ENCODE measurements at places on chromosomes 7 and 10.

GRCh38 chr10:113140143-113141011, 190.3 kb downstream of the TCF7L2 start:
- no peak for DNase-seq

GRCh38 chr10:77614778-77615625, 22.6 kb downstream of the KCNMA1 start:
- DNase-seq, result no peak

DNA sequence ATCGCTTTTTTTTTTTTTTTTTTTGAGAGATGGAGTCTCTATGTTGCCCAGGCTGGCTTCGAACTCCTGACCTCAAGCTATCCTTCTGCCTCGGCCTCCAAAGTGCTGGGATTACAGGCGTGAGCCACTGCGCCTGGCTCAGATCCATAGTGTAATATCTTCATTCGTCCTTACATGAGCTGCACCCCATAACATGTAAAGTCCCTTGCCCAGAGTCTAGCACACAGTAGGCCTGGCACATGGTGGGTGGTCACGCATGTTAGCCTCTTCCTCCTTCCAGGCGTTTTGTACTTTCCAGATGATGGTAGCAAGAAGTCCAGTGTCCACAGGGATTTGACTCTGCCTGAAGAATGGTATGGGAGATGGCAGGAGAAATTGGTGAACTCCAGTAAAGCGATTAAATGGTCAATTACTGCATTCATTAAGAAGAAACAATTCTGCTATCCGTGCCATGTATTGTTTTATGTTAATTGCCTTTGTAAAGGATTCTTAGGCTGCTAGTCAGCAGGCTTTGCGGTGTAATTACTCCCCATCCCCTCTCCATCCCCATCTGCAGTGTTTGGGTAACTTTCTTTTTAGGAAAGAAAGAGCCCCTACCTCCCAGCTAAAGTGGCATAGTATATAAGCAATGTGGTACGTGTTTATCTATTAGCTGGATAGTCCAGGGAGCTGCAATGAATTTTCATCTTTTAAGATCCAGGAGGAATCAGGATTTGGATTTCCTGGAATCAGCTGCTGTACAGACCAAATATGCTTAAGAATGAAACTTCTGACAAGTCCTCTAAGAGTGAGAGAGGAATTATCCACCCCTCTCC, 1.2 kb downstream of the TPST1 start:
- DNase-seq, result no peak

- no peak for DNase-seq
Measured at GRCh38 chr10:80701706-80702105, 164.0 kb downstream of the SH2D4B start.

DNA sequence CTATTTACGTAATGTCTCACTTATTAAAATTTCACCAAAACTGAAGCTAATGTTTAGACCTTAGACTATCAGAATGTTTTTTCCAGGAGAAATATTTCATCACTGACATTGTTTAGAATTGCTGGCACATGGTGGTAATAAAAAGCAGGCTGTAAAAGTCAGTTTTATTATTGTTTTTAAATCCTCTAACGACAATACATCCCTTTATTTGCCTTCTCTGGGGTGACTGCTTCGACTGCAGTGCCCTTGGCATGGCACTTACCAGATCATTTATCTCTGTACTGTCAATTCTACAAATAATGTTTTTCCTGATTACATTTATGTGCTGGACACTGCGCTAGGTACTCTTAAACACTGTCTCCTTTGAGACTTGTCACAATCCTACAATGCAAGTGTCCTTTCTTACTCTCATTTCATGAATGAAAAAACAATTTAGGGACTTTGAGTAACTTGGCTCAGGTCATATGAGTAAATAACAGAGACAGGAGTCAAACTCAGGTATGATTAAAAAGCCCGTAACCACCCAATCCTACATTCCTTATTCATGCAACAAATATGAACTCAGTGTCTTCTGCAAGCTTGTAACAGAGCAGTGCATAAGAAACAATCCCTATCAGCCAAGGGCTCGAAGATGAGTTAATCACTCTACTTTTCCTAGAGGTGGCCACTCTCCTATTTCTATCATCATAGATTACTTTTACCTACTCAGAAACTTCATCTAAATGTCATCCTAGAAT, 5.6 kb upstream of the ING3 start:
- DNase-seq, result no peak

GRCh38 chr7:103293526-103293925, 3.7 kb upstream of the PMPCB start:
- no peak for DNase-seq

- no peak for DNase-seq
Measured at GRCh38 chr10:76459016-76459730, 1027.7 kb downstream of the LRMDA start.

DNA sequence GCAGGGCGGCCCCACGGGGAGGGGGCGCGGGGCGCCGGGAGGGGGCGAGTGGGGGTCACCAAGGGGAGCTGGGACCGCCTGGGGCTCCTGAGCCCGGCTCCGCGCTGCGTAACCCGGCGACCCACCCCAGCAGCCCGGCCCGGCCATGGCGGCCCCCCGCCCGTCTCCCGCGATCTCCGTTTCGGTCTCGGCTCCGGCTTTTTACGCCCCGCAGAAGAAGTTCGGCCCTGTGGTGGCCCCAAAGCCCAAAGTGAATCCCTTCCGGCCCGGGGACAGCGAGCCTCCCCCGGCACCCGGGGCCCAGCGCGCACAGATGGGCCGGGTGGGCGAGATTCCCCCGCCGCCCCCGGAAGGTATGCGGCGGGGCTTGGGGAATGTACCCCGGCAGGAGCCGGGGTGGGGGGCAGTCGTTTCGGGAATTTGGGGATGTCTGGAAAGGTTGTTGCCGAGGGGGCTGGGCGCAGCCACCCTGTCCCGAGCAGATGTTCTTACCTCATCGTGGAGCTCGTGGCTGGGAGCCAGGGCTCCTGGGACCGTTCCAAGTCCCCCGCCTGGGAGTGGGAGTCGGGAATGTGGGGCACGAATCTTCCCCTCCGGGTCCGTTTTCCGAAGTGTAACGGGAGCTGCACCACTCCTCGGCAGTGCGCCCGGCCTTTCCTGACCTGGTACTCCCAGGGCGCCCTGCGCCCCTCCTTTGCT, 431 bp downstream of the ZYX start:
- DNase-seq, result peak; percentile 12

DNA sequence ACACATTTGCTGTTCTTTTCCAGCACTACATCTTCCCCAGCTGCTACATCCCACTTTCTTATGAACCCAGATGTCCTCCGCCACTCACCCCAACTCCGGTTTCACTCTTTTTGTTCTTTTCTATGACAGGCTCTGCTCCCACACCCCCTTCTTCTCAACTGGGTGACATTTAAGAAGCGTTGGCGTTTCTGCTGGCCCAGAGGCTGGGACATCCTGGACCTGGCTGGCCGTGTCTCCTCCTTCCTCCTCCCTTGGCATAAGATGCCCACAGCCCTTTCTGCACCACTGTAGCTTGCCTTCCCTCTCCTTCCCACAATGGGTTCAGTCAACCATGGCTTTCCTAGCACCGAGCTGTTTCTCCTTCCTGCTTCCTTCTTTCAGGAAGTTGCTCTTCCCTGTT, 9.4 kb upstream of the CALML5 start:
- DNase-seq, result no peak

DNA sequence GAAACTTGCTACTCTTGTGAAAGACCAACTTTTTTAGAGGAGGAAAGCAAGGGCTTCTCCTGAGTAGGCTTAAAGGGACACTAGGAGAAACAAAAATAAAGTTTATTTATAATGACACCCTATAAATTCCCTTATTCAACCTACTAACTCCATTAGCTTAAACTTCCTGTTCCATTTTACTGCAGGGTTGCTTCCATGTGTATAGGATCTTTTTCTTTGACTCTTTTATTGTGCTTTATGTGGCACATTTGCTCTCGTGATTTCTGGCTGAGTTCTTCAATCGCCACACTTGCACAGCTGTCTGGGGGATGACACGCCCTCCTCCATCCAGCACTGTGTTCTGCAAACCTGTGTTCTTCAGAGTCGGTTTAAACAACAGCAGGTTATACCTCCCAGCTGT, 225.7 kb upstream of the NPVF start:
- DNase-seq, result no peak

- DNase-seq, result no peak
Measured at GRCh38 chr7:39686261-39686924, 63.0 kb downstream of the RALA start.

DNA sequence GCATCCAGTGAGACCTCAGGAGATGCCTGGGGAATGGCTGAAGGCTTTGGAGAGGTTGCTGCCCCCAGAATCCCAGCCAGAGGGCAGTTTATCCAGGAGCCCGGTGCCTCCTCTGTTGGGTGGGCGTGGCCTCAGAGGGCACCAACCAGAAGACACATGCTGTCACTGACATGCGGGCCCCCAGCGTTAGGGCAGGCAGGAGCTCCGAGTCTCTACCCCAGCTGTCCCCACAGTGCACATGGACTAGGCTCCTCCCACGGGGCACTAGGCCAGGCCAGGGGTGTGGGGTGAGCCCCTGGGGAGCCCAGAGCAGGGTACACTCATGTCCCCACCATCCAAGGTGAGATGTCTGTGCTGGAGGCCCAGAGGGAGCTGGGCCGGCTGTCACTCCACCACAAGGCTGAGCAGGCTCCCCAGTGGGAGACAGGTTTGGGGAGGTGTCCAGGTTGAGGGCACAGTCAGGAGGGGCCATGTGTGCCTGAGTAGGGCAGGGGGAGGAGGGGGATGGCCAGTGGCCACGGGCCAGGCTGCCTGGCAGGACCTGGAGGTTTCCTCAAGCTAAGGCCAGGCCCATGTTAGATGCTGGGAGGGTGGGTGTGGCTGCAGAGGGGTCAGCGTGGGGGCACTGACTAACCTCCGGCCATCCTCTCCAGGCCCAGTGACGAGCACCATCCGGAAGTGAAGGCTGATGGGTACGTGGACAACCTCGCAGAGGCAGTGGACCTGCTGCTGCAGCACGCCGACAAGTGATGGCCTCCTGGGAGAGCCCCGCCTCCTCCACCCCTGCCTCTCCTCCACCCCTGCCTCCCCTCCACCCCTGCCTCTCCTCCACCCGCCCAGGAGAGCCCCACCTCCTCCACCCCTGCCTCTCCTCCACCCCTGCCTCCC, 131.3 kb downstream of the FAM53B start:
- no peak for DNase-seq

GRCh38 chr7:152072421-152072820, 46.9 kb downstream of the GALNT11 start:
- DNase-seq, result no peak

GRCh38 chr10:63700631-63701156, 179.5 kb downstream of the REEP3 start:
- no peak for DNase-seq

GRCh38 chr10:128526791-128527375, 400.7 kb upstream of the MKI67 start:
- no peak for DNase-seq

DNA sequence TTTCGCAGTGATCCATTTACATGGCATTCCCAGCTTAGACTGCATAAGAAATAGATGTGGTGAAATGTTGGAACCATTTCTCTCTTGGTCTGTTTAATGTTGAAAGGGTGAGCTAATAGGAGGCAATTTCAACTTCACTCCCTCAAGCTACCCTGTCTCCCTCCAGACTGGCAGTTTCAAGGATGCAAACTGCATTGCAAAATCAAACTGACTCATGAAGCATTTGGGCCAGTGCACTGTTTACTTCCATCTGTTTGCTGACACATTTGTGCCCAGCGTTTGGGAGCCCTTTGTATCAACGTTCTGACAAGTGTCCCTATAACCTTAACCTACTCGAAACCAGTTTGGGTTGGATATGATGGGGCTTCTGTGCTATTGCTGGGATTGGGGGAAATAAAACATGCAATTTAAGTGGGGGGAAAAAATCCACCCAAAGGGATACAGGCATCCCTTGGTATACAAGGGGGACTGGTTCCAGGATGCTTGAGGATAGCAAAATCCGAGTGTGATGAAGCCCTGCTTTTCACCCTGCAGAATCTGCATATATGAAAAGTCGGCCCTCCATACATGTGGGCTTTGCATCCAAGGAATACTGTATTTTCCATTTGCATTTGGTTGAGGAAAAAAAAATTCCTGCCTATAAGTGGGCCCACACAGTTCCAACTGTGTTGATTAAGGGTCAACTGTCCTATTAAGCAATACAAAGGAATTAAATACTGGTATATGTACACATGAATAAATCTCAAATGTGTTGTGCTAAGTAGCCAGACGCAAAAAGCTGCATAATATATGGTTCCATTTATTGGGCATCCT, 15.6 kb downstream of the RHEB start:
- no peak for DNase-seq

GRCh38 chr7:115198143-115198542, 276.2 kb downstream of the MDFIC start:
- no peak for DNase-seq

GRCh38 chr7:105376908-105377533, 11.7 kb downstream of the SRPK2 start:
- DNase-seq, result peak; percentile 31

- no peak for DNase-seq
Measured at GRCh38 chr7:24108906-24109376, 175.0 kb upstream of the NPY start.

- no peak for DNase-seq
Measured at GRCh38 chr7:81487516-81487915, 282.3 kb downstream of the HGF start.

GRCh38 chr7:79528421-79528820, 75.0 kb upstream of the MAGI2 start:
- peak; percentile 50 for DNase-seq

DNA sequence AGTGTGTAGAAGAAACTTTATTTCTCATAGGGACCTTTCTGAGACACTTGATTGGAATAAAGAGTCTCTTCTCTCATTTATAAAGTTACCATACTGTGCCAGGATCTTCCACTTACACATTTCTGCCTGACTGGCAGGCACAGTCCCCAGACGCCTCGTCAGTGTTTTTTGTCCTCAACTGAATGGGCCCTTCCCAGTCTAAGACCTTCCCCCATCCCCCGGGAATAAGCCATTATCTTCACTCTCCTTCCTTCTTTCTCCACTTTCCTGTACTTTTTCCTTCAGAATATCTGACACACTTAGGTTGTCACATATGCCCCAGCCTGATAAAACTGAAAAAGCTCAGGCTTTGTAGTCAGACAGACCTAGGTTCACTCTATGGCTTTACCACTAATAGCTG, 35.3 kb upstream of the KCNIP2 start:
- DNase-seq, result no peak

DNA sequence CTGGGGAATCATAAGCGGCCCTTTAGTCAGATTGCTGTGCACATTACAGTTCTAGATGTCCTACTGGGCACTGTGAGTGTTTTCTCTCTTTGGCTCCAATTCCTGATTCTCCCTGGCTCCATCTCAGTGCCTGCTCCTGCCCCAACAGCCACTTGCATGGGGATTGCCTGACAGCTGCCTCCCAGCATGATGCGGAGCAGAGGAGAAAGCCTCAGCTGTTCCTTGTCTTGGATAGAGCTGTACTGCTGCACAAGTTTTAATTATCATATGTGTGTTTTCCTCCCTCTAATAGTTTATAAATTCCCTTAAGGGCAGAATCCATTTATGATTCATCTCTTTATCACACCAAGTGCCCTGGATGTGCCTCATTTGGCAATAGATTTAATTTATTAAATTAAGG, 285.8 kb upstream of the COBL start:
- DNase-seq, result no peak

- no peak for DNase-seq
Measured at GRCh38 chr7:117088623-117089194, 135.4 kb downstream of the ST7 start.

- peak; percentile 73 for DNase-seq
Measured at GRCh38 chr10:14971867-14972448, 12.8 kb downstream of the MEIG1 start.

Data from OCI-M1 (cell line).